ENCODE measurements at places on chromosomes 1 and 21. TPM values are rescaled to one million over a fixed set of nuclear protein-coding genes. Genes with fewer than 3 reads are reported as not detected.
A peak's percentile ranks its signal among the peaks of the same experiment; 100 is the strongest.

Gene ZNF683
- not detected for total RNA-seq

Gene F5
- total RNA-seq = 2.9 TPM

Gene SERTAD4
- total RNA-seq = 1.1 TPM

- H3K4me1 ChIP-seq = peaks cover 18% of the 10 kb centered on the region
- H3K27ac ChIP-seq = peak overlapping the region; percentile 98
- no peak for DNase-seq
- H3K27me3 ChIP-seq = peaks cover 12% of the 10 kb centered on the region
- no peaks in the 10 kb centered on the region for H3K36me3 ChIP-seq
- H3K4me3 ChIP-seq = peak overlapping the region; percentile 98
Observed at GRCh38 chr1:109547463-109548320, 723 bp upstream of the GNAI3 start.

DNA sequence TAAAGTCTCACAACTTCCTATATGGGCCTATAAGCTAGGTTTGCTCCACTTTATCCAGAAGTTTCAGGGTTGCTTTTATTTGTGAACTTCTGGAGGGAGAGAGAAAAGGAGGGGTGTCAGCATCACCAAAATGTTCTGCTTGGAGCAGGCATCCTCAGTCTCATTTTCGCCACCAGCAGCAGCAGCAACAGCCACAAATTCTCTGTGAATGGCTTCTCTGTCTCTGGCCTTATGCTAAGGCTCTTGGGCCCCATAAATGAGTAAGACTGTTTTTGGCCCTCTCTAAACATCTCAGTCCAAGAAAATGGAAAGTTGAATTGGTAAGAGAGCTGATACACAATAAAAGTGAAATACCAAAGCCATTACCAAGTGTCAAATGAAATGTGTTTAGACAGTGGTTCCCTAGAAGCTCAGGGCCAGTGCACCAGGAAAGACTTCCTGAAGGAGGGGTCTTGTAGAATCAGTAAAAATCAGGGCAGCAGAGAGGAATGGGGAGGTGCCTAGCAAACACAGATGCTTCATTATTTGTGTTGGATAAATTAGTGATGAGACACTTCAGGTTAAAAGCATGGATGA, 53.0 kb upstream of the SPATA6 start:
- H3K36me3 ChIP-seq = no peaks in the 10 kb centered on the region
- no peaks in the 10 kb centered on the region for H3K27me3 ChIP-seq
- H3K4me3 ChIP-seq = no peak overlapping the region

DNA sequence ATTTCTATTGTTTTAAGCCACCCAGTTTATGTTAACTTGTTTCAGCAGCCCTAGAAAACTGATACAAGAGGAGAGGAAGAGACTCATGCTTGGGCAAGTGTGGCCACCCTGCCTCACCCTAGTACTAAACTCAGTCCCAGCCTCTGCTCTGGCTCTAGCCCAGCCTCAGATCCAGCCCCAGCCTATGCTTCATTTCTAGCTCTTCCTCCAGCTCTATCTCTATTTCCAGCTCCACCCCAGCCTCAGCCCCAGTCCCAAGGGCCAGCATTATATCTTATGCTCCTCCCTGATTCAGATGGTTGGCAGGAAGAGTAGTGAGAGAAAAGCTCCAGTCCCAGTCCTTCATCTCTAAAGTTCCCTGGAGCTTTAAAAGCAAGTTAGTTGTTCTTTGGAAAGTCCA, 535.5 kb downstream of the PTPRC start:
- no peaks in the 10 kb centered on the region for H3K4me1 ChIP-seq
- no peak for DNase-seq
- H3K4me3 ChIP-seq = no peak overlapping the region
- H3K36me3 ChIP-seq = no peaks in the 10 kb centered on the region

DNA sequence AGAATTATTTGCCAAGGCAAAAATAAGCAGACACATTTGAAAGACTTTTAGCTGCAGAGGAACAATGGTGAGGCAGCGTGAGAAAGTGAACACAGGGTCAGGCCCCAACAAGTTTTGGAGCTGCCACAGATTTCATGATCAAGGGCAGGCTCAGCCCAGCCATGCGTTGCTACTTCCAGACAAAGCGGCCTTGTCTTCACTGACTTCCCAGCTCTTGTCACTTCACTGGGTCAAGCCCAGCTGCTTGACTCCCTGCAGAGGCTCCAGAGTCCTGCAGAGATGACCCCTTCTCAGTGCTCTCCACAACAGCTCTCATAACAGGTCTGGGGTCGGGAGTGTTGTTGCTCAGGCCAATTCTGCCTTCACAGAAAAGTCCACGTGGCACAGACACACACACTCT, 35.8 kb downstream of the HHAT start:
- no peak overlapping the region for H3K4me3 ChIP-seq
- peaks cover 15% of the 10 kb centered on the region for H3K4me1 ChIP-seq
- H3K27ac ChIP-seq = no peak overlapping the region
- no peaks in the 10 kb centered on the region for H3K27me3 ChIP-seq
- DNase-seq = no peak
- H3K36me3 ChIP-seq = peaks cover 1% of the 10 kb centered on the region

DNA sequence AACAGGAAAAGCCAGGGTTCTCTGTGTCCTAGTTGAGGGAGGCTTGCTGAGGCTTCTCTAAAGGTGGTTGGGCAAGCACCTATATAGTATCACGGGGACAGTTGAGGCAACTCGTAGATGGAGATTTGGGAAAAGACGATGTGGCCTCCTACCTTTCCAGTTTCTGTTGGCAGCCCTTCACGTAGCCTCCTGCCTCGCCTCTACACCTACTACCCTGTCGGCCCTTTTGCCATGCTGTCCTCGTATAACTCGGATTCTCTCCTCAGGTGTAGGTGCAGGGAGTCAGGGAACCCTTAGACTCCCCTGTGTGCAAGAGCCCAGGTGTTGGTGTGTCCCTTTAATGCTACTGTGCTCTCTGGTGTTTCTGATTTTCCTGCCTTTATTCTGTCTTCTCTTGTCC, 10.3 kb downstream of the ZNF692 start:
- no peaks in the 10 kb centered on the region for H3K4me1 ChIP-seq
- peaks cover 13% of the 10 kb centered on the region for H3K36me3 ChIP-seq
- H3K4me3 ChIP-seq = no peak overlapping the region
- no peaks in the 10 kb centered on the region for H3K27me3 ChIP-seq
- no peak overlapping the region for H3K27ac ChIP-seq

Measured in progenitor cell of endocrine pancreas (in vitro differentiated cells).